A172 (cell line): ENCODE measurements at places on chromosomes 2 and 18. TPM values are rescaled to one million over a fixed set of nuclear protein-coding genes. Genes with fewer than 3 reads are reported as not detected.

The TRABD2A gene
- 10.6 and 12.6 TPM in 2 replicates for total RNA-seq

The MLPH gene
- 12.9 and 17.7 TPM in 2 replicates for total RNA-seq

The CFAP221 gene
- 0.22 and 0.57 TPM in 2 replicates for total RNA-seq

- DNase-seq: no peak
These were observed 36.8 kb downstream of the PDCL3 start for GRCh38 chr2:100599566-100599965.

DNA sequence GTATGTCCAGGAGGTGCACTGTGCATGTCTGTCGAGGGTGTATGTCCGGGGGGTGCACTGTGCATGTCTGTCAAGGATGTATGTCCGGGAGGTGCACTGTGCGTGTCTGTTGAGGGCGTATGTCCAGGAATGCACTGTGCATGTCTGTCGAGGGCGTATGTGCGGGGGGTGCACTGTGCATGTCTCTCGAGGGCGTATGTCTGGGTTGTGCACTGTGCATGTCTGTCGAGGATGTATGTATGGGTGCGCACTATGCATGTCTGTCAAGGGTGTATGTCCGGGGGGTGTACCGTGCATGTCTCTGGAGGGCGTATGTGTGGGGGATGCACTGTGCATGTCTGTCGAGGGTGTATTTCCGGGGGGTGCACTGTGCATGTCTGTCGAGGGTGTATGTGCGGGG is 249.3 kb upstream of the MYT1L start:
- no peak for DNase-seq

DNA sequence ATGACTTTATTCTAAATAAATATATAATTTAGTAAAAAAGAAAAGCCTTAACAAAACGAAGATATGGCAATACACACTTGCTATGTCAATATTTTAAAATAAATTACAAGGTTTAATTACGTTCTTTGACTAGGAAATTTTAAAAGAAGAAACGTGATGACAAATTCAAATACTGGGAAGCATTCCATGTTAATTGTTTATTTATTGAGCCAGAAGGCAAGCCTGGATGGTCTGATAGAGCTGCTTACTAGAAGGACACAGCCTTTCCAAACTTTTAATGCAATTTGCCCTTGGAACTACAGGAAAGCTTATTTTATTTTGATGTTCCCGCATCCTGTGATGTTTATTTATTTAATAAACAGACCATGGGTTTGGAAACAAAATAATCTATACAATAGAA is 33.4 kb upstream of the DSEL start:
- DNase-seq: no peak

- no peak for DNase-seq
These were observed 18.0 kb downstream of the ABCA12 start for GRCh38 chr2:215120401-215120800.

DNA sequence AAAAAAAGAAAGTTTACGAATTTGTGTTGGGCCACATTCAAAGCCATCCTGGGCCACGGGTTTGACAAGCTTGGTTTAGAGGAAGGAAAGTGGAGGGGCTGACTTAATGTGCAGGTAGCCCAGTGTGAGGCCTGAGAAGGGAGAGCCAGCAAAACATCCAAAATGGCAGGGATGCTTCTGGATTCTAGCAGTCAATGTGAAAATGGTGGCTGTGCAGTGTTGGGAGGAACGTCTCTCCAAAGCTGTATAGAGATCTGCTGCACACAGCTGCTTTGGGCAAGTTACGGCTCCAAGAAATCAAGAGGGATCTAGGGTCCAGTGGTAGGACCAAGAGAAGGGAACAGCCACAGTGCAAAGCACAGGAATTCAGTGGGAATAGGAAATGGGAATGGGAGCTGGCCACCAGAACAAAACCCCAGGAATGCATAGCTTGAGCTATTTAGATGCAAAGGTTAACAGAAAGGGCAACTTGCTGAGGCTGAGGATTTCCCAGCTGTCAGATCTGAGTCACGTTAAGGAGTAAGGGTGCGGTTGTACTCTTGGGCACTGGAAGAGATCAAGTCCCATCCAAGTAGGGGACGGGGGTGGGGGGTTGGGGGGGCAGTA is 70.6 kb downstream of the B3GNT2 start:
- peak; percentile 92 for DNase-seq

DNA sequence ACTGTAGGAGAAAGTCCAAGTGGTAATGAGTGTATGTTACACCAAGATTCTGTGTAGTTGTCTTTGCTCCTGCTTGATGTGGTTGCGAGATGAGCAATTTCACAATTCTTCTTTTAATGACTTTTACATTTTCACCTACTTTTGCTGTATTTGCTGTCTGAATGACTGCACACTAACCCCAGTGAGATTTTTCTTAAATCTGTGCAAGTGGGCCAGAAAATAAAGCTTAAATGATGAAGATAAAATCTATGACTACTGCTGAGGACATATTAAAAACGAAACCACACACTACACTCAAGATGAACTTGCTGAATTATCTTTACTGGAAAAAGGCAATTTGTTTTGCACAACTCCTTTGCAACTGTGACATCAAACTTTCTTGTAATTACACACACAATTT is 4.1 kb downstream of the LDAH start:
- no peak for DNase-seq

GRCh38 chr2:30512243-30512886 is 65.3 kb downstream of the LCLAT1 start:
- DNase-seq: no peak

DNA sequence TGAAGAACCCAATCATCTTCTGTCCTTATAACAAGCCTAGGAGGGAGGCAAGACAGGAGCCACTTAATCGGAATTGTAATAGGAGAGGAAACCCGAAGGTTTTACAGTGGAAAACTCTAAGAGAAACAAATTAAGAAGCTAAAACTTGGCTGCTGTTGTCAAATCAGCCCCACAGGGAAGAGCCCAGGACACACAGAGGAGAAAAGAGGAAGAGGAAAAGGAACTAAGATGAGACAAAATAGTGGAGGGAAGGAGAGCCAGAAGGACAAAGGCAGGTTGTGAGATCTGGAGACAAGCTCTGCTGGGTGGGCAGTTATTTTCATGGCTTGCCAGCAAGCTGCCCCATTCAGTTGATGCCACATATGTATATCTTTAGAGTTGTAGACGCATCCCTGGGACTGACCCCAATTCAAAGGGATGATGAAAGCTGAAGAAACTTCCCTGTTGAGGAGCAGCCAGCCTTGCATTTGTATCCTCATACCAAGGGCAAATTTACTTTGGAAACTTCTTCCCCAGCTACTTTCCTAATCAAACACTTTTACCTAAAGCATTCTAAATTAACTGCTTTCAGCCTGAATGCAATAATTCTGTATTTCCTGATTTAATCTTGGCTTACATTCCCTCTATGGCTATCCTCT is 499.8 kb upstream of the MEIS1 start:
- no peak for DNase-seq

GRCh38 chr18:79945118-79946042 is 6.1 kb downstream of the SLC66A2 start:
- no peak for DNase-seq
